ENCODE measurements at places on chromosomes 12 and 14. TPM values are rescaled to one million over a fixed set of nuclear protein-coding genes. Genes with fewer than 3 reads are reported as not detected.

- DNase-seq: no peak
Observed at GRCh38 chr14:77746064-77746702, 14.8 kb downstream of the SNW1 start.

DNA sequence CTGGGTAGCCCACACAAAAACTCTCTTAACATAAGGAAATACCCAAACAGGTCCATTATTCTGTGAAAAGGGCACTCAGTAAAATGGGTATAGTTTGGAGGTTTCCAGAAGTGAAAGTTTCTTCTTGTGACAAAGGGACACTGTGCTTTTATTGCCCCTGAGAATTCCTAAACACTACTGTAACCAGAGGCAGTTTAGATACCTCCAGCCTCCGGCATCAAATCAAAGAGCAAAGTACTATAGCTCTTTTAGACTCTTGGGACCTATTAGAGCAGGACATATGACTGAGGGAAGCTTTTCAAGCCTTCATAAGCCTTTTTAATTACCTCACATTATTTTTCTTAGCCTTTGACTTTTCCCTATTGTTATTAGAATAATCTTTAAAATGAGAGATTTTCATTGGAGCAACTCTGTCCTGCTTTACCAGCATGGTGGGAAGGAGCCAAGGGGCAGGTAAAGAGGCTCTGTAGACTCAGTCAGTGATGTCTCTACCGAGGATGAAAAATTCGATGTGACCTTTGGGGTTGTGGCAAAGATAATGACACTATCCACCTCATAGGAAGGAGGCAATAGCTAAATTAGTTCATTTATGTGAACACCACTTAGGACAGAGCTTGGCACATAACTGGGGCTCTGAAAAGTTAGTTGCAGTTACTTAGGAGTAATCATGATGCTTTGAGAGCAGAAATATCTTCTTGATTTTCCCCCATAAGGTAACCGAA, 85.1 kb downstream of the IFNG start:
- DNase-seq: no peak

DNA sequence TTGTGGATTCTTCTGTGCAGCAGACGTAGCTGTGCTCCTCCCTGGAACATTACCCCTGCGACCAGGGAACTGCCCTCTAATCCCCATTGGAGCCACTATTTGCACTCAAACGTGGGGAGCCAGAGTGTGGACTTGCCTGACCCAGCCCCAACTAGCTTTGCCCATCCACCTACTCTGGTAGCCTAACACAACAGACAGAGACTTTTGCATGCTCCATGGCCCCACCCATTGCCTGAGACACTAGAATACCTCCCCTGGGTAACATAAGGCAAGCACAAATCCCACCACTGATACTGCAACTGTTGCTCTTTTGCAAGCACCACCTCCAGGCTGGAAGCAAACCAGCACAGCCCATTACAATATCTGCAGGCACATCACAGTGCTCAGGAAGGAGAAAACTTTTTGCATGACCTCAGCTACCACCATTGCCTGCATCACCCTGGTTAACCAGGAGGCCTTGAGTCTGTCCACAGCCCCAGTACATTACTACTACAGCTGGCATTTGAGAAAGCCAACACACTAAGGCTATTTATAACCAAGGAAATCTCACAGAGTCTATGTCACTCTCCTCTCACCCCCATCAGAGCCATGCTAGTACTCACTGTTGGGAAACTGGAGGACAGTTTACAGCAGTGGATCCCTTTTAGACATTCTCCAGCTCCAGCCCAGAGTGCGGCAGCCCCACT, 15.0 kb downstream of the CEP128 start:
- no peak for DNase-seq

DNA sequence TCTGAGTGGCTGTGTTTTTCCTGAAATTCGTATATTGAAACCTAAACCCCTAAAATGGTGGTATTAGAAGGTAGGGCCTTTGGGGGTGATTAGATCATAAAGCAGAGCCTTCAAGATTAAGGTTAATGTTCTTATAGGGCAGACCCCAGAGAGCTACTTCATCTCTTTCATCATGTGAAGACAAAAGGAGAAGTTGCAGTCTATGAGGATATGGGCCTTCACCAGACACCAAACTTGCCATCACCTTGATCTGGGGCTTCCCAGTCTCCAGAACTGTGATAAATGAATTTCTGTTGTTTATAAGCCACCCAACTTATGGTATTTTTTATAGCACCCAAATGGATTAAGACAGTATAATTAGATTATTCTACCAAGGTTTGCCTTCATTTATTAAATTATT, 275.0 kb upstream of the ATP2B1 start:
- no peak for DNase-seq

The TMEM63C gene
- polyA plus RNA-seq: 0.57 TPM

DNA sequence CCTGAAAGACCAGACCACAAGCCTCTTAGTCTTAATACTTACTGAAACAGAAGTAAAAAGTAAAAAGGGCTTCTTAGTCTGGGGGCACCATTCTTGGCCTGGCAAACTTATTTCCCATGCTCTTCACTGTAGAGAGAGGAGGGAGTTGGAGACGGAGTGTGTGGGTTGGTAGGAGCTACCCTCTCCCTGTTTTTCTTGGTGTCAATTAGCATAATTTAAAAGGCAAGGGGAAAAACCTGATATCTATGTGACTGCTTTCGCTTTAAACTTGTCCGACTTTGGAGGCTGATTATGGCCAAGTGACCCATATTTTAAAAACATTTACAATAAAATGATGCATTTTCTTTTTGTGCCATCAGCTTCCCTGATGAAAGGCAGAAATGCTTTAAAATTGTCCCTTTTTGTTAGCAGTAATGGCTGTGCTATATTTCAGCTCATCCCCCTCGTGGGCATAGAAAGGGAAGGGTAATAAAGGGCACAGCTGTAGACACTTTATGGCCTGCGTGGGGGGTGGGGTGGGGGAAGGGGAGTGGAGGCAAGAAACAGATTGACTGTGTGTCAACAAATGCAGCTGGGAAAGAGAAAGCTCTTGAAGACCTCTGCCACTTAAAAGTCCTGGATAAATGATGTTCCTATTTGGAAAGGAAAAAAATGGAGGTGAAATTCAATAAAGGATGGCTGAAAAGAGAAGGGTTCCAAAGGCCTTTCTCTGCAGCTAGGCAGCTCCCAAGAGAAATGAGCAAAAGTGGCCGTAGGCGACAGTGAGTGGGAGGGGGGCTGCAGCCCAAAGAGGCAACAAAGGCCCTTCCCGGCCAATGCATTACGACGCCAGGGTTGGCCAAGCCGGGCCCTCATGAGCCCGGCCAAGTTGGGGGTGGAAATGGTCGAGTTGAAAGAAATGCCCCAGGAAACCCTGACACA, 57.5 kb upstream of the TMEM263 start:
- DNase-seq: peak; percentile 18

DNA sequence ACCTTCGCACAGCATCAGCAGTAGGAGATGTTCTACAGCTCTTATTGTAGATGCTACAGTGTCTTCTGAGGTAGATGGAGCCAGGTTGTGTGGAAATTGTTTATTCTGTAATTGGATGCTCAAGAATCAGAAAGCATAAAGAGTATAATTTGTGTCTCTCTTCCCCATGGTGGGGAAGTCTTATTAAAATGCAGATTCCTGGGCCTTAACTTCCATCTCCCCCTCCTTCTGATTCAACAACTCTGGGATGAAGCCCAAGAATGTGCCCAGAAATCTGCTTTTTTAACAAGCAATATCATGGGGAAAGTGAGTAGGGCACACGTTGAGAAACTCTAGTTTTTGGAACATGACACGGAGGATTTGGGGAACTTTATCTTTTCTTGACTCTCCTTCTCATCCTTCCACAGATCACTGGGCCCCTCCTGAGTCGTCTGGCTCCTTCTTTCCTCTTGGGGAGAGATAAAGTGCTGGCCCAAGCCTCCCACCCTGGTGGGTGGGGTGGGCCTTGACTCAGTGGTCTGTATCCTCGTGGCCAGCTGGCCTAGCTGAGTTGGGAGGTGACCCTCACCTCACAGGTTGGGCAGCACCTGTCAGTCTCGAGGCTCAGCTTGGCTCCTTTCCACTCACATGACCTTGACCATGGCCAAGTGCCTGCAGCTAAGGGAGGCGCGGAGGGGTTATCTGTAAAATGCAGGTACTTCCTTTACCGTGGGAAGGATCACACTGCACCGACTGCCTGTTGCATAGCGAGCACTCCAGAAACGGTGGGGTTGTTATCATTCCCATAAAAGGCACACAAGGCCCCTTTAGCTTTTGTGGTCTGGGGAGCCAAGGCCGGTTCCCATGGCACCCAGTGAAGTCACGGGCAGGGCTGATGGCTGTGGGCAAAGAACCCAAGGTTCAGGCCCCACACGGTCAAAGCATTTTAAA, 141.9 kb downstream of the CHST11 start:
- DNase-seq: no peak

The SOAT2 gene
- 2.0 TPM for polyA plus RNA-seq

DNA sequence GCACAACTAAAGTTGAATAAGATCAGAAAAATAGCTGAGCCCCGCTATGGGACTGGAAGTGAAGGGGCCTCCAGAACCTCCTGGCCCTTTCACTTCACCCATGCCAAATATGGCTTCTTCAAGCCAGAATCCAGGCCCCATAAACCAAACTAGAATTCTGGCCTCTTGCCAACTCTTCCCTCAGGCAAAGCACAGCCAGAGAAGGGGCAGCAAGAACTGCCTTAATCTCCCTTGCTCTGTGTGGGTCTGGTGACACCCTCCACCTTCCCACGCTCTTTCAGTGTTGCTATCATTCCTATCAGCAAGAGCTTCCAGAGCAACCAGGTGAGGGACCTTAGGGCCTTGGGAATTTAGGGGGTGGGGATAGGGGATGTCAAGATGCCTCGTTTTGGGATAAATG, 3.1 kb upstream of the PNMA1 start:
- no peak for DNase-seq

The USP15 gene
- 55.0 TPM for polyA plus RNA-seq

DNA sequence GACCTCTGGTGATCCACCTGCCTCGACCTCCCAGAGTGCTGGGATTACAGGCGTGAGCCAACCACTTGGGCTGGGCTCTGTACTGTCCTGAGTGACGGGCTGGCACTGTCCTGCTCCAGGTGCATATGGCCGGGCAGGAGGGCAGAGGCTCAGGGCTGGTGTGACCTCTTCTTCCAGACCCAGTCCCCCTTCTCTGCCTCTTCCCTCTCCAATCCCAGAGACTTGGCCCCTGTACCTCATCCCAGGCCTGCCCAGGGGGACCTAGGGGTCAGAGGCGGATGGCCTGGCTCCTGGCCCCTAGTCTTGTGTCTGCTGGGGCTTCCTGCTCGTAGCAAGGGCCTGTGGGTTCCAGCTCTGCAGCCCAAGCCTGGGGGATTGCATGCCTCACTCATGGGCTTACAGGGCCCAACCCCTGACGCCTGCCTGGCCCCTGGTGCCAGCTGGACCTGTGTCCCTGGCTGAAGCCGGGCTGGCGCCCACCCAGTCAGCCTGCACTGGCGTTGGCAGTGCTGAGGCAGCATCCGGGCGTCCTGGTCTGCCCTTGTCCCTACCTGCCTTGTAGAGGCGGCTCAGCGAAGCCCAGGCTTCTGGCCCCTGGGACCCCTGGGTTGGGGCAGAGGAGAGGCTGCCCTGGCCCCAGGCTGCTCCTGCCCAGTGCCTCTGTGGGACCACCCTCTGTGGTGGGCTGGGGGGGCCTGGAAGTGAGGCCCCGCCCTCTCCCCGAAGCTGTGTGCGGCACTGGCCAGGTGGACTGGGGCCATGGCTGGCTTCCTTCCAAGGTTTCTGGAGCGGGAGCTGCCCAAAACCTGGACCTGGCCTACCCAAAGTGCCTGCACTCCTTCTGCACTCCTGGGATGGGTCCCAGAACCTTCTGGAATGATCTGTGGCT, 4.3 kb downstream of the TEDC1 start:
- DNase-seq: no peak

DNA sequence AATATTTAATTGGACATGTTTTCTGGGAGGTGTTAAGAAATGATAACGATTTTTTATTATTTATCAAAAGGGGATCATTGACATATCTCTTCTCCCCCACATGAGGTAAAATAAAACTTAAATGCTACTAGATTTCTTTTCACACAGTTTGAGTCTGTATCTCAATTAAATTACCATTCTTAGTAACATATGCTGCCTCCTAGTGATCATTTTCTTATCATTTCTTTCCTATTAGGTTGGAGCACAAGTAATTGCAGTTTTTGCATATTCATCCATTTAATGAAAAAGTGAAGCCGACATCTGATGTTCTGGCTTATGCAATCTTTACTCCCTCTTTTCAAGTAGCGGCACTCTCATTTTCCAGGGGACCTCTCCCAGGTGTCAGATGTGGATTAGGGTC, 24.9 kb downstream of the PUS7L start:
- no peak for DNase-seq
